ENCODE measurements at places on chromosomes 12 and 14.

DNA sequence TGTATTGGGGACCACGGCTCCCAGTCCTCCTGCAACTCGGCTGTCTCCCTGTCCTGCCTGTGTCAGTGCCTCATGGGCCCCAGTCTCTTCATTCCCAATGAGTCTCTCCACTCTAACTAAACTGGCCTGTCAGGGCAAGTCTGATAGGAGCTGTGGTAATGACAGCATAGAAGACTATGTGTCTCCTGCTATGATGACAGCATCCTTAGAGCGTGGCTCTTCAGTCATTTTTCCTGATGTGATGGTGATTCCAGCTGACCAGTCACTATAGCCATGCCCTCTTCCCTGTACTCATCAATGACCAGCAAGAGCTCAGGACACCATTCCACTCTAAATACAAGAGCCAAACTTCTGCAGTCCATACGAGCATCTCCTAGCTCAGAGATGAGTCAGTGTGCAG lies 339.8 kb downstream of the PCNX1 start:
- no peak for DNase-seq

- DNase-seq: peak; percentile 78
Measured at GRCh38 chr12:15227004-15227679, 5.9 kb upstream of the RERG start.

DNA sequence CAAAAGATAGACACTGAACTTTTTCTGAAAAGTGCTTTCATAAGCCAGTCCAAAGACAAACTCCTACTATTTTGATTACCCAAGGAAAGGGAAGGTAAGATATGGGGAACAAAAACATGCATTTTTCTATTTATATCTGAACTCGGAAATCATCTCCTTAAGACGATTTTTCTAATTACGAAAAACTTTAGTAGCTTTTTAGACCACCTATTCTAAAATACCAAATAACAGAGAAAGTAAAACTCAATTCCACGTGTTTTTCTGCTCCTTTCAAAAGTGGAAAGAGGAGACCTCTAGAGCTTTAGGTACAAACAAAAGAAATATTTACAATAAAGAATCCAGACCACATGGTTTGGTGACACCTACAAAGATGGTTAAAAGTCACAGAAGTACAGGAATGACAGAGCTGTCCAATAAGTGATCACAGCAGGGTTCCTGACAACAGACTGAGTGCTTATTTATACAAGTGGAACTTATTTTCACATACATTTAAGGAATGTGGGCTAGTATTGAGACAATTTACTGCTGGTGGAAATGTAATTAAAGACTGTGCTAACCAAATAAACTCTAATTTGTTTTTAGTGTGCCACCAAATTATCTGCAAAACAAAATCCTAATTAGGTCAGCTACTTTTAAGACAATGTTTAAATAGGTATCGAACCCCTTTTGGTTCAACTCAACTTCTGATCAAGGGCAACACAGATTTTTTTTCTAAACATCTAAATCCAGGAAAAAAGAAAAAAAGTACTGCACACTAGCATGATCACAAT lies 2.4 kb downstream of the LRIG3 start:
- DNase-seq: no peak

- DNase-seq: no peak
Measured at GRCh38 chr14:81166121-81166520, 54.6 kb downstream of the GTF2A1 start.

DNA sequence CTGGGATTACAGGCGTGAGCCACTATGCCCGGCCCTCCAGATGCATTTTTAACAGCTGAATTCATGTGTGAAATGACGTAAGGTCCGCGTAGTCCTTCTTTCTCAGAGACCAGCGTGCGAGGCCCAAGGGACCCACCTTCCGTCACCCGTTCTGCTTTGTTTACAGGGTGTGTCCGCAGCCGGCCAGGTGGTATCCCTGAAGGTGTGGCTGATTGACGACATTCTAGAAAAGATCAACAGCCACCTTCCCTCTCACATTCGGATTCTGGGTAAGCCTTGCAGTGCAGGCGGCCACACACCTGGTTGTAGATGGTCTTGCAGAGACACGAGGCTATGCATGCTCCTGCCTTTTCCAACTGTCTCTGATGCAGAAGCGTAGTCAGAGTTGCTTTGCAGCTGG lies 9.9 kb downstream of the PUS1 start:
- DNase-seq: no peak

DNA sequence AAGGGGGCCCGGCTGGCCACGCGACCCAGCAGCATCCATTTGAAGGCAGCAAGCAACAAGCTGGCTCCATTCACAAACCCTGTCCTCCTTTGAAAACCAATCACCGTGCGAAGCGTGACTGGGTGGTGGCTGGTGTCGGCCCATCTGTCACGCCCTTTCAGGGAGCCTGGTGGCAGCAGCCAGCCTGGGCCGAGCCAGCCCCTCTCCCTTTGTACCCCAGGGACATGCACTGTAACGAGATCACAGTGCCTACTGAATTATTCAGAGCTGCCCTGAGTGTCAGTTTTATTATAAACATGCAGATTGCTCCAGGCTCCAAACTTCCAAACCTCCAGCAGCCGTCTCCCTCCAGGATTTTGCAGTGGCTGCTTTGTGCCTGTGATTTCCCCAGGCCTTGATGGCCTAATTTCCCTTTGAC lies 22.3 kb upstream of the CTDSP2 start:
- peak; percentile 52 for DNase-seq
